Activated B cell treated with CpG ODN at 0.5 μM for 24 hours (primary cell): ENCODE measurements at places on chromosomes 7 and 10. TPM values are rescaled to one million over a fixed set of nuclear protein-coding genes. Genes with fewer than 3 reads are reported as not detected.

Gene CASP7
- 22.6 and 25.9 TPM in 2 replicates for total RNA-seq

Gene CALCR
- not detected in 2 replicates for total RNA-seq

Gene VIPR2
- not detected in 2 replicates for total RNA-seq

Gene TMEM229A
- total RNA-seq = not detected in 2 replicates

Gene ANKRD61
- not detected in 2 replicates for total RNA-seq

Gene SPDYE11
- not detected in 2 replicates for total RNA-seq
